ENCODE measurements at places on chromosomes 1 and 21. TPM values are rescaled to one million over a fixed set of nuclear protein-coding genes. Genes with fewer than 3 reads are reported as not detected.

LRRC38 gene
- total RNA-seq: not detected

ARPC5 gene
- total RNA-seq: 98.7 TPM

FNDC5 gene
- total RNA-seq: not detected

FCGR2B gene
- total RNA-seq: not detected

ICOSLG gene
- 1.3 TPM for total RNA-seq

ARHGEF2 gene
- total RNA-seq: 44.3 TPM

PCP4 gene
- not detected for total RNA-seq

OR10J1 gene
- total RNA-seq: not detected

DCST1 gene
- not detected for total RNA-seq

OR2L8 gene
- not detected for total RNA-seq

NFASC gene
- total RNA-seq: 4.0 TPM

PDE9A gene
- 1.4 TPM for total RNA-seq

WNT4 gene
- 5.8 TPM for total RNA-seq

GJA5 gene
- 3.0 TPM for total RNA-seq

PCBP3 gene
- total RNA-seq: not detected

NBPF4 gene
- not detected for total RNA-seq

OR2T33 gene
- total RNA-seq: not detected

C1orf105 gene
- total RNA-seq: not detected

PIK3CD gene
- 6.8 TPM for total RNA-seq

BATF3 gene
- total RNA-seq: not detected

FCAMR gene
- not detected for total RNA-seq

LYST gene
- total RNA-seq: 7.6 TPM

TSPEAR gene
- total RNA-seq: not detected

FCRL5 gene
- total RNA-seq: not detected

ANKRD65 gene
- 24.3 TPM for total RNA-seq

SPOCD1 gene
- 4.4 TPM for total RNA-seq

LRRC3 gene
- 0.60 TPM for total RNA-seq

DLGAP3 gene
- total RNA-seq: not detected

S100A5 gene
- total RNA-seq: 0.49 TPM

Measured in airway epithelial cell (primary cell).